ENCODE measurements at places on chromosomes 2 and 18. TPM values are rescaled to one million over a fixed set of nuclear protein-coding genes. Genes with fewer than 3 reads are reported as not detected.

Gene ST6GAL2
- total RNA-seq: 0.07 TPM

Gene OR6B2
- not detected for total RNA-seq

Gene NT5C1B
- total RNA-seq: not detected

Gene CYBRD1
- 265 TPM for total RNA-seq

Gene RMDN2
- total RNA-seq: 6.4 TPM

Gene CASP8
- 22.2 TPM for total RNA-seq

Gene FAM161A
- 1.6 TPM for total RNA-seq

Gene SLC14A1
- total RNA-seq: 167 TPM

Gene ACVR1C
- total RNA-seq: 1.2 TPM

Gene STON1
- 24.5 TPM for total RNA-seq

Gene CD8A
- 0.07 TPM for total RNA-seq

Gene DIPK1C
- total RNA-seq: not detected

Gene SPATA3
- total RNA-seq: not detected

Gene TRPM8
- 0.20 TPM for total RNA-seq

Gene C2orf15
- total RNA-seq: not detected

Gene FZD7
- 24.8 TPM for total RNA-seq

Gene GKN2
- total RNA-seq: not detected

Gene HOXD3
- total RNA-seq: 0.26 TPM

Gene ERLEC1
- total RNA-seq: 130 TPM

Gene ESPNL
- 2.5 TPM for total RNA-seq

Gene STARD6
- total RNA-seq: not detected

Gene CYP26B1
- 1.1 TPM for total RNA-seq

Gene SMAD7
- total RNA-seq: 69.8 TPM

Gene ALPP
- not detected for total RNA-seq
